Muscle of leg (tissue), 16 donors: ENCODE measurements at places on chromosomes 3 and 15. TPM values are rescaled to one million over a fixed set of nuclear protein-coding genes. Genes with fewer than 3 reads are reported as not detected.

- H3K4me1 ChIP-seq = peaks cover 3% of the 10 kb centered on the region
- DNase-seq = no peak
- no peak overlapping the region for H3K27ac ChIP-seq
- no peaks in the 10 kb centered on the region for H3K27me3 ChIP-seq
- H3K36me3 ChIP-seq = no peaks in the 10 kb centered on the region
- no peak overlapping the region for H3K4me3 ChIP-seq
Observed at GRCh38 chr15:60793656-60794055, 314.7 kb upstream of the ICE2 start.

DNA sequence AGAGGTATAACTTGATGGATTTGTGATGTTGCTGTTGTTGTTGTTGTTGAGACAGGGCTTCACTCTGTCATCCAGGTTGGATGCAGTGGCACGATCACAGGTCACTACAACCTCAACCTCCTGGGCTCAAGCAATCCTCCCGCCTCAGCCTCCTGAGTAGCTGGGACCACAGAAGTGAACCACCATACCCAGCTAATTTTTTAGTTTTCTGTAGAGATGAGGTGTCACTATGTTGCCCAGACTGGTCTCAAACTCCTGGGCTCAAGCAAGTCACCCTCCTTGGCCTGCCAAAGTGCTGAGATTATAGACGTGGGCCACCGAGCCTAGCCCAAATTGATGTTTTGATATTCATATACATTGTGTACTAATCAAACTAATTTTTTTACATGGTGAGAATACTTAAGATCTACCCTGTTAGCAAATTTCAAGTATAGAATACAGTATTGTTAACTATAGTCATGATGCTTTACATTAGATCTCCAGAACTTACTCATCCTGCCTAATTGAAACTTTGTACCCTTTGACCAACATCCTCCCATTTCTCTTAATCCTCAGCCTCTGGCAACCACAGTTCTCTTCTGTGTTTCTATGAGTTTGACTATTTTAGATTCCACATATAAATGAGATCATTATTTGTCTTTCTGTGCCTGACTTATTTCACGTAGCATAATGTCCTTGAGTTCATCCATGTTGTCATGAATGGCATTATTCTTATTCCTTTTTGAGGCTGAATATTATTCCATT lies 23.2 kb downstream of the LMCD1 start:
- no peak for DNase-seq
- no peaks in the 10 kb centered on the region for H3K27me3 ChIP-seq
- peaks cover 22% of the 10 kb centered on the region for H3K36me3 ChIP-seq

DNA sequence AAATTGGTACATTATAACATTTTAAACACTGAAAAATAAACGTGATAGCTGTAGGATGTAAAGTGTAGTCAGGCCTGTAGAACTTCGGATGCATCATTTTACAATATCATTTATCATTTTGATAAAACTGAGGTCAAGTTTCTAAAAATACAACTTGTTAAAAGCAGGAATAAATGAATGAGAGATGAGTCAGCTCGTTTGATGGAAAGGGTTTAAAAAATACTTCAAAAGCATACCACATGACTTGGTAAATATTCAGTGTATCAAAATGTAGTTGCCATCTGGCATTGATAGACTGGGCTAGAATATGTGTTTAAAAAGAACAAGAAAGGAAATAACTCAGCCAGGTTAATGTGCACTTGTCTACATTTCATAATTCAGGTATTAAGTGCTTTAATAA lies 357.0 kb downstream of the TIGIT start:
- DNase-seq = no peak
- no peak overlapping the region for H3K27ac ChIP-seq
- no peaks in the 10 kb centered on the region for H3K36me3 ChIP-seq
- H3K27me3 ChIP-seq = no peaks in the 10 kb centered on the region
- H3K4me1 ChIP-seq = no peaks in the 10 kb centered on the region

The HRH1 gene
- total RNA-seq = 6.2 TPM

- H3K4me1 ChIP-seq = no peaks in the 10 kb centered on the region
- H3K27me3 ChIP-seq = no peaks in the 10 kb centered on the region
- DNase-seq = no peak
- H3K36me3 ChIP-seq = no peaks in the 10 kb centered on the region
- no peak overlapping the region for H3K4me3 ChIP-seq
Observed at GRCh38 chr3:124282751-124283651, 291.1 kb upstream of the ROPN1 start.

The GCSAM gene
- total RNA-seq = 0.31 TPM

GRCh38 chr3:56874269-56874668 lies 72.5 kb upstream of the ARHGEF3 start:
- no peaks in the 10 kb centered on the region for H3K27me3 ChIP-seq
- peaks cover 18% of the 10 kb centered on the region for H3K4me1 ChIP-seq
- H3K4me3 ChIP-seq = no peak overlapping the region

The UBAP1L gene
- 2.6 TPM for total RNA-seq

DNA sequence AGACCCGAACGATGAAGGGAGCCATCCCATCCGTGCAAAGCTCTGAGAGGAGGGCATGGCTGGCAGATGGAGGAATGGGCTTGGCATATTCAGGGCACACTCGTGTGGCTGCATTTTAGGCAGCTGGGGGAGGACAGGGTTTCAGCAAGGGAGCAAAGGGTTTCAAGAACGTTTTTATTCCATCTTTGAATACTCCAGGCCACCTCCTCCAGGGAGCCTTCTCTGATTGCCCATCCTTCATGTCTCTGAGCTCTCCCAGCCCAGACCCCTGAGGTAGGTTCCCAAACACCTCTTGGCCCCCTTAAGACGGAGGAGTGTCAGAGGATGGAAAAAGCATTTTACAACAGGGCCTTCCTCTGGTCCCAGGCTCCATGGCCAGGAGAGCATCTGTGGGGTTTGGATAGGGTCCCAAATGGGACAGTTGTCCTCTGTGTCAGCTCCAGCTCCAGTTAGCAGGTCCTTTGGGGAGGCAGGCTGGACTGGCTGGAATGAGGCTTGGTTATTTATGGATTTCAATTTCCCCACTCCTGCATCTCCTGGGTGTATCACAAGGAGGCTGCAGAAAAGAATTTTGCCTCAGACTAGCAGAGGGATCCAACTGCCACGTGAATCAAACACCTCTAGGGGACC lies 17.7 kb upstream of the SLC6A1 start:
- peaks cover 27% of the 10 kb centered on the region for H3K27me3 ChIP-seq
- peak; percentile 42 for DNase-seq
- H3K36me3 ChIP-seq = no peaks in the 10 kb centered on the region
- H3K27ac ChIP-seq = no peak overlapping the region
- H3K4me1 ChIP-seq = peaks cover 22% of the 10 kb centered on the region

- no peak overlapping the region for H3K27ac ChIP-seq
- no peaks in the 10 kb centered on the region for H3K36me3 ChIP-seq
- H3K27me3 ChIP-seq = peaks cover 11% of the 10 kb centered on the region
- DNase-seq = no peak
- H3K4me1 ChIP-seq = peaks cover 17% of the 10 kb centered on the region
- no peak overlapping the region for H3K4me3 ChIP-seq
Observed at GRCh38 chr3:194028434-194029004, 107.4 kb upstream of the HES1 start.

- H3K27ac ChIP-seq = no peak overlapping the region
- no peak overlapping the region for H3K4me3 ChIP-seq
- H3K36me3 ChIP-seq = no peaks in the 10 kb centered on the region
- DNase-seq = no peak
- H3K4me1 ChIP-seq = no peaks in the 10 kb centered on the region
Observed at GRCh38 chr3:178419071-178419470, 117.2 kb upstream of the KCNMB2 start.

DNA sequence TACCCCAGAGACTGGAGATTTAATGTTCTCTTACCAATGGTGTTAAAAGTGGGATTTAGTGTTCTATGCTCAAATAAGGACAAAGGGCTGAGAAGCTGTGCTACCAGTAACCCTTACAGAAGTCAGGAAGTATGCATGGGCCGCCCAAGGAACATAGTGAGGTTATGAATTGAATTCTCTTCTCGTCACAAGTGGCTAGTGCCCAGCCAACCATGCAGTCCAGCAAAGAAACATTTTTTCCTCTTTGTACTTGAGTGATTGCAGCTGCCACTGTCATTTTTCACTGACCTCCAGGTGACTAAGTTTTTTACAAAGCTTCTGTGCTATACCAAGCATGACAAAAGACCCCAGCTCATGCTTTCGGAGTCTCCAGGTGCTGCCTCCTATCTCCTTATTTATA lies 110.6 kb upstream of the DCBLD2 start:
- H3K27ac ChIP-seq = no peak overlapping the region
- DNase-seq = no peak
- no peak overlapping the region for H3K4me3 ChIP-seq

DNA sequence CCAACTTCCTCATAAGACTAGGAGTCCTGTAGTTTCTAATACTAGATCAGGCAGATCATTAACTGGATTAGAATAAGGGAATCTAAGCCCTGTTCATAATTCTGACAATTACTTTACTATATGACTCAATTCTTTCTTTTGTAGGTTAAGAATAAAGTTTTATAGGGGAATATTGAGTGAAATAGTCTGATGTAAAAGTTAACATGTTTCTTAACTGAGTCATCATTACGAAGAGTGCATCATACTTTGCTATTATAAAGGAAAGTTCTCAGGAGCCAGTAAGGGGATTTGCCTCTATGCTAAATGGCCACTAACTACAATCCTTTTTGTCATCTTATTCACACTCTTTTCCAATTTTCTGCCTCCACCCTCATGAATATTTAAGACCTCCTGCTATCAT lies 63.1 kb downstream of the POLQ start:
- DNase-seq = no peak
- no peak overlapping the region for H3K27ac ChIP-seq
- no peaks in the 10 kb centered on the region for H3K36me3 ChIP-seq
- no peaks in the 10 kb centered on the region for H3K4me1 ChIP-seq
- no peak overlapping the region for H3K4me3 ChIP-seq
- H3K27me3 ChIP-seq = no peaks in the 10 kb centered on the region

The SPESP1 gene
- 2.7 TPM for total RNA-seq

- no peak for DNase-seq
- H3K4me3 ChIP-seq = no peak overlapping the region
- H3K27me3 ChIP-seq = peaks cover 8% of the 10 kb centered on the region
- peaks cover 2% of the 10 kb centered on the region for H3K4me1 ChIP-seq
- no peaks in the 10 kb centered on the region for H3K36me3 ChIP-seq
- H3K27ac ChIP-seq = no peak overlapping the region
Observed at GRCh38 chr3:126421573-126422119, 26.9 kb downstream of the CFAP100 start.

The C15orf62 gene
- total RNA-seq = 0.13 TPM

DNA sequence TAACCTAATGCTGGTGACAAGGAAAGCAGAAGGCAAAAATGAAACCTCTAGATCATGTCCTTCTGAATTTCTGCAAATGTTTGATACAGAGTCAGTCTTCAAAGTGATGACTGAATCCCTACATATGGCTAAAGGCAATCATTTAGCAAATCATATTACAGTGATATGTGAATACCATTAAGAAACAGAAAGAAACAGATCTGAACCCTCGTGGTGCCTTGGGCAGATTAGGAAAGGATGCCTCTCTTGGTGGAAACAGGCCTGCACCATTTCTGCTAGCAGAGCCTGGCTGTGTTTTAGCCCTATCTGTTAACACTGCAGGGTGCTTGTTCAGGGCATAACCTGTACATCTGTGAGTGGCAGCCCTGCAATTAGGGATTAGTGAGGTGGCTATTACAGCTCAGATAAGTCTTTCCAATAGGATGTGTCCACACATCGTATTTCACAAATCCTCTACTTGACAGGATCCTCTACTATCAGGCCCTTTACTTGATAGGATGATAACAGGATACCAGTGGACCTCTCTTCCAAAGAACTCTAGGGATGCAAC lies 12.1 kb downstream of the SEC22C start:
- peaks cover 39% of the 10 kb centered on the region for H3K36me3 ChIP-seq
- H3K27me3 ChIP-seq = no peaks in the 10 kb centered on the region
- no peak for DNase-seq
- no peak overlapping the region for H3K27ac ChIP-seq
- no peaks in the 10 kb centered on the region for H3K4me1 ChIP-seq

DNA sequence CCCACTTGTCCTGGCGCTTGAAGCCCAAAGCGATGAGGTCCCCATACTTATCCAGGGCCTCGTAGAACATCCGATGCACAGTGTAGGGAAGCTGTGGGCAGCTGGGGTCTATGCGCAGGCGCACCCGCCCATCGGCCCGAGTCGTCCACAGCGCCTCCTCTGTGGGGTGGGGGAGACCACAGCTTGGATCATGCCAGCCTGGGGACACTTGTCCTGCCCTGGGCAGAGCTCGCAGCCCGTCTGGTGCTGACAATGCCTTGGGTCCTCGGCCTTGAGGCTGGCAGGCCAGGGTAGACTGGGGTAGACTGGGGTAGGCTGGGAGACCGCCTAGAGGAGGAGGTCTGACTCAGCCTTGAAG lies 39.8 kb downstream of the ACSBG1 start:
- H3K27ac ChIP-seq = no peak overlapping the region
- no peaks in the 10 kb centered on the region for H3K4me1 ChIP-seq
- no peaks in the 10 kb centered on the region for H3K27me3 ChIP-seq
- no peak overlapping the region for H3K4me3 ChIP-seq

DNA sequence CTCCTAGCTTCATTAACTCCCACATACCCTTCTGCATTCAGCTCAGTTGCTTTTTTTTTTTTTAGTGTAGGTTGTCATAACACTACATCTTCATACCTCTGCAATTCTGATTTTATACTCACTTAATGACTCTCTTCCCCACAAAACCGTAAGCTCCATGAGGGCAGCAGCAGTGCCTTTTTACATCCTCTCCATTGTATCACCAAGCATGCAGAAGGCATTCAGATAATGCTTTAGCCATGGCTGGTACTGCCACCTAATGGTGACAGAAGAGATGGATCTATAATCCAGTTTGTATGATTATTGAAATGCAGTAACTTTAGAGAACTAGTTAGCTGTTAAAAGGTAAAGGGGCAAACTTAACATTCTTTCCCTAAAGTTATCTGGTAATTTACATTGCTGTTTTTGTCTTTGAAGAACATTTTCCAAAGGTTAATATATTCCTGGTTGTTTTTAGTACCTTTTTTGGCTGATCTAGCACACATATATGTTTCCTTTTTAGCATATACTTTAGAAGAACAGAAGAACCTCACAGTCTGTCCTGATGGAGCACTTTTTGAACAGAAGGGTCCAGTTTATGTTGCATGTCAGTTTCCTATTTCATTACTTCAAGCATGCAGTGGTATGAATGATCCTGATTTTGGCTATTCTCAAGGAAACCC lies 36.8 kb downstream of the ATP1B3 start:
- H3K4me1 ChIP-seq = no peaks in the 10 kb centered on the region
- peak; percentile 53 for DNase-seq
- H3K36me3 ChIP-seq = peaks cover 26% of the 10 kb centered on the region

The ADAMTS17 gene
- 5.9 TPM for total RNA-seq

The LMAN1L gene
- total RNA-seq = 0.04 TPM

The TF gene
- total RNA-seq = 4.1 TPM

The GXYLT2 gene
- total RNA-seq = 39.1 TPM

The PATL2 gene
- 0.66 TPM for total RNA-seq

GRCh38 chr3:167866331-167866730 lies 130.8 kb downstream of the SERPINI1 start:
- peaks cover 6% of the 10 kb centered on the region for H3K4me1 ChIP-seq
- no peaks in the 10 kb centered on the region for H3K27me3 ChIP-seq
- peak overlapping the region; percentile 43 for H3K27ac ChIP-seq
- H3K36me3 ChIP-seq = no peaks in the 10 kb centered on the region
- DNase-seq = no peak

GRCh38 chr3:162770551-162770950 lies 1273.9 kb downstream of the OTOL1 start:
- H3K4me3 ChIP-seq = no peak overlapping the region
- DNase-seq = peak; percentile 67
- H3K4me1 ChIP-seq = no peaks in the 10 kb centered on the region
- no peaks in the 10 kb centered on the region for H3K36me3 ChIP-seq

The DTX3L gene
- total RNA-seq = 7.4 TPM

- H3K36me3 ChIP-seq = no peaks in the 10 kb centered on the region
- no peak overlapping the region for H3K27ac ChIP-seq
- peaks cover 4% of the 10 kb centered on the region for H3K4me1 ChIP-seq
- no peak for DNase-seq
- no peak overlapping the region for H3K4me3 ChIP-seq
- peaks cover 2% of the 10 kb centered on the region for H3K27me3 ChIP-seq
Observed at GRCh38 chr3:51948016-51948580, 5.9 kb downstream of the PARP3 start.
